ENCODE measurements at places on chromosomes 16 and 17.
A peak's percentile ranks its signal among the peaks of the same experiment; 100 is the strongest.

GRCh38 chr16:20349615-20350014, 2.9 kb downstream of the UMOD start:
- DNase-seq: no peak

DNA sequence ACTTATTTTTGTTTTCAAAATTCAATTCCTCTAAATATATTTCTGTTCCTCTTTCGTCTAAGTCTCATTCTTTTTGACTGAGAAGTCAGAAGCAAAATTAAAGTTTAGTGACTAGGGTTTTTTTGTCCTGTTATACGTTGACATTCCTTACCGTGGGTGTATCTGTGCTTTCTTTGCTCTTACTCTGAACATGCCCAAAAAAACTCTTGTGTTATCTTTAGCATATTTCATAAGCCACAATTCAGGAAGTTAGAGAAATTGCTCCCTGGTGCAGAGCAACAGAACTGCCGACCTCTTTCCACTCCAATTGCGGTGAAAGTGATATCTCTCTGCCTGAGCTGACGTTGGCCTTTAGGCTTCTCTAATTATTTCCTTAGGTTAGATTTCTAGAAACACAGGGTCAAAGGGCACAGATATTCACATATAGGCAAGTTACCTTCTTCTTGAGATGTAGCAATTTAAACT, 65.7 kb downstream of the CENPV start:
- DNase-seq: peak; percentile 70

DNA sequence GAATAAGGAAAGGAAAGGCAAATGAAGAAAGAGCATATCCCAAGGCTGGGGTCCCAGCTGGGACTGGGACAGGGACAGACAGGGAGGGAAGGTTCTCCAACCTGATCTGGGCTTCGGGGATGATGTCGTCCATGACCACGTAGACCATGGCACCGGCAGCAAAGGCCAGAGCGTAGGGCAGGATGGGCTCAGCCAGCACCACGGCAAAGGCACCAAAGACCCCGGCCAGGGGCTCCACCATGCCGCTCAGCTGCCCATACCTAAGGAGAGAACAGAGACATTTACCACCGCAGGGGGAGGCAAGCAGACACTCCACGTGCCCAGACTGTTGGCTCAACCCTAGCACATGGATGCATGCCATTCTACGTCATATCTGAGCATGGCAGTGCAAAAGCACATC, 443.8 kb downstream of the SLC39A11 start:
- no peak for DNase-seq

DNA sequence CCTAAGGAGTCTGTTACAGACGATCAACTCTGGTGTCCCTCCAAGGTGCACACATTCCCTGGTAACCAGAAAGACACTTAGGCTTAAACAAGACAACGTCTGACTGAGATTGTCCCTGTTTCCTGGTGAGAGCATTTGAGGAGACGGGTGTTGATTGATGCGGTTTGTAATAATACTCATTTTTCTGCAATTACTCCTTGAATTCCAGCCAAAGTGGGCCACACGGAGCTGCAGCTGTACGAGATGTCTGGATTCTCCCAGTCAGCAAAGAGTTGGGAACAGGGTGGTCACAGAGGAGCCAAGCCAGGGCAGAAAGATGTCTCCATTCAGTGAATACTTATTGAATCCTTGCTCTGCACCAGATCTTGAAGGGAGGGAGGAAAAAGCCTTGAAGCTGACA, 30.9 kb upstream of the CES5A start:
- DNase-seq: no peak

DNA sequence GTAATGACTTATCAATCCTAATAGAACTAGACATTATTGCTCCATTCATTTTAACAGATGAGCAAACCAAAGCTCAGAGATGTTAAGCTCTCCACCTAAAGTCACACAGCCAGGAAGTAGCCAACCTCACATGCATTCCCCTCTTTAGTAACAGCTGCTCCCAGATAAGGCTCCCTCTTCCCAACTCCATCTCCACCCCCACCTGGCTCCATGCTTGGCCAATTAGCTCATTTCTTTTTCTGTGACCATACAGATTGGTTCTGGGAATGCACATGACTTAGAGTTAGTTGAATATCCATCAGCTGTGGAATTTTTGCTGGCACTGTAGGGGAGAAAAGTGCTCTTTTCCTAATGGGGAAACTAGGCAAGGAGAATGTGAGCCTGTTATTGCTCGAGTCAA, 13.0 kb downstream of the CBLN1 start:
- DNase-seq: no peak

GRCh38 chr17:80246726-80247125, 13.9 kb upstream of the RNF213 start:
- DNase-seq: no peak

DNA sequence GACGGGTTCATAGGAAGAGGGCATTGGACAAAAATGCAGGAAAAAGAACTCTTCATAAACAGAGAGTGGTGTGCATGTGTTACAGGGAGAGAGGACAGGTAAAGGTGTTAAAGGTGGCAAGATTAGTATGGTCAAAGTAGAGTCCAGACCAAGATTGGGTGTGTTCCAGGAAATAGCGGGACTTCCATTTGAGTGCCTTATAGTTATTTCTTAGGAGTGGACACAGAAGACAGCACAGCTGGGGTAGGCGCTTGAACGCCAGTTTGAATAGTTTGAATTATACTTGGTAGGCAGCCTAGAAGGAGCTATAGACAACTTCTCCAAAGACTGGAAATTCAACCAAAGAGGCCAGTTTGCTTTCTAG, 63.4 kb downstream of the MAP2K6 start:
- no peak for DNase-seq

- DNase-seq: no peak
These were observed 20.7 kb downstream of the DRC3 start for GRCh38 chr17:17993366-17993765.

GRCh38 chr17:32757963-32758362, 119.0 kb downstream of the MYO1D start:
- no peak for DNase-seq

All from M059J (cell line).